Activated naive CD8-positive, alpha-beta T cell treated with anti-CD3 and anti-CD28 coated beads, Interleukin-2, amount 10 ng/mL, durations not matched to agents 7 days and 5 days (primary cell): ENCODE measurements at places on chromosomes 2 and 18. TPM values are rescaled to one million over a fixed set of nuclear protein-coding genes. Genes with fewer than 3 reads are reported as not detected.

The FOXI3 gene
- not detected for total RNA-seq

GRCh38 chr18:3998698-3999333 lies 456.3 kb downstream of the DLGAP1 start:
- H3K27ac ChIP-seq = no peak overlapping the region
- H3K27me3 ChIP-seq = peaks cover 23% of the 10 kb centered on the region
- H3K4me3 ChIP-seq = no peak overlapping the region
- no peaks in the 10 kb centered on the region for H3K36me3 ChIP-seq

DNA sequence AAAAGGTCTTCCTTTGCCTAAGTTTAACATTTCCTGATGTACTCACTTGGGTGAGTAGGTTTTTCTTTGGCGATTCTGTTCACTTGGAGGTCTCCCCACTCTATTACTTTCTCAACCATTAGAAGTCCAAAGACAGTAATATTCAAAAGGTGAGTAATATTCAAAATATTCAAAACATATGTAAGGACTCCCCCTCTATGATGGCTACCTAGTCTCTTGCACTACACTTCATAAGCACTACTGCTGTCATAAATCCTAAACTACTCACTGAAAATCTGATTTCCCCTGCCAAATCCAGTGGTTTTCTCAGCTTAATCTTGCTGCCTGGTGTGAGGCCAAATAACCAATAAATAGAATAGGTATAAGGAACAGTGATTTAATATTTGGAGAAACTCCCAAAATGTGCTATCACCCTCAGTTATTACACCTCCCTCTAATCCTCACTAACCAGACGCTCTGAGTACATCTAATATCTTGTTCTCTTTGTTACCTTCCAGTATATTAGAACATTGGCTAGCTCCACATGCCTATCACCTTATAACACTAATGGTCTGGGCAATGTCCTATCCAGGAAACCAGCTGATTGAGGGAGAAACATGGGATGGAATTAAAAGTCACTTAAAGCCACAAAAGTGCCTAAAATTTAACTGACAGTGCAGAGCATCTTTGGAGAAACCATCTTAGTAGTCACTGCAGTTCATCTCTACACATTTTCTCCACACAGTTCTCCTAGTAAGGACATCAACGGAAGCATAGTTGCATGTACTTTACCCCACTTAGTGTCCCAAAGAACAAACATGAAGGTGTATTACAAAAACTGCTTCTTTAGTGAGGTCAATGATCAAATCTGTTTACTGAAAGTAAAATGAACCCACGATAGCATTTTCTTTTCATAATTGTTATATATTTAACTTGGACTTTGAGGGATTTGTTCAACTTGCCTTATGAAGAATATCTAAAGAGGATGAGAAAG lies 54.8 kb downstream of the MBD2 start:
- H3K27me3 ChIP-seq = no peaks in the 10 kb centered on the region
- H3K36me3 ChIP-seq = peaks cover 20% of the 10 kb centered on the region
- peaks cover 15% of the 10 kb centered on the region for H3K4me1 ChIP-seq

- H3K4me3 ChIP-seq = no peak overlapping the region
- H3K4me1 ChIP-seq = no peaks in the 10 kb centered on the region
- no peak for DNase-seq
- H3K27me3 ChIP-seq = no peaks in the 10 kb centered on the region
- no peak overlapping the region for H3K27ac ChIP-seq
- no peaks in the 10 kb centered on the region for H3K36me3 ChIP-seq
Observed at GRCh38 chr2:174914853-174915760, 90.1 kb downstream of the CHN1 start.

DNA sequence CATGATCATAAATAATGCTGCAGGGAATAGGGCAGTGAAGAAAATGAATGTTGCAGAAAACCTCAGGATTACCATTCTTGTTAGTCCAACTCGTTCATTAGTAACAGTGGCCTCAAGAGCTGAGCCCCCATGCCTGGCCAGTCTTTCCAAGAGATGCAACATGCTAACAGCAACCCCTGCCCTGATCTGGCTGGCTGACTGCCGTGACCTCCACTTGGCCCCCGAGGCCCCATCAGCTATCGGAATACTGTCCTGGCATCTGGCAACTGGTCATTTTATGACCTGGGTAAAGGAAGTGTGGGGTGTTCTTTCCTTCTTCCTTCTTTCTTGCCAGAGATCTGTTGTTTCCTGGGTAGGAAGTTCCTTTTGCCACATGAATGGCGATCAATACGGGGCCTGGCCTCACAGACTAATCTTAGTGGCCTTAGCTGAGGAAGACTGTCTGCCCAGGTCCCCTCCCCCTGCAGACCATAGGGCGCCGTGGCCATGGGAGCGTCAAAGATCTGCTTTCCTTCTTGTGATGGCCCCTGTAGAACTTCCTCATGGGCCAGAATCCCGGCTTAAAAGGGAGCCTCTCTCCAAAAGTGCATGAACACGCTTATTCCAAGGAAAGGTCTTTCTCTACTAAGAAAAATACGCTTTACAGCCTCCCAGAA lies 10.6 kb upstream of the TRABD2A start:
- no peaks in the 10 kb centered on the region for H3K27me3 ChIP-seq
- no peak overlapping the region for H3K27ac ChIP-seq
- no peak for DNase-seq
